Pons (tissue), 1 donor: ENCODE measurements at places on chromosomes 12 and 14.

- peak; percentile 86 for DNase-seq
Measured at GRCh38 chr12:32483499-32483898, 84.1 kb downstream of the FGD4 start.

DNA sequence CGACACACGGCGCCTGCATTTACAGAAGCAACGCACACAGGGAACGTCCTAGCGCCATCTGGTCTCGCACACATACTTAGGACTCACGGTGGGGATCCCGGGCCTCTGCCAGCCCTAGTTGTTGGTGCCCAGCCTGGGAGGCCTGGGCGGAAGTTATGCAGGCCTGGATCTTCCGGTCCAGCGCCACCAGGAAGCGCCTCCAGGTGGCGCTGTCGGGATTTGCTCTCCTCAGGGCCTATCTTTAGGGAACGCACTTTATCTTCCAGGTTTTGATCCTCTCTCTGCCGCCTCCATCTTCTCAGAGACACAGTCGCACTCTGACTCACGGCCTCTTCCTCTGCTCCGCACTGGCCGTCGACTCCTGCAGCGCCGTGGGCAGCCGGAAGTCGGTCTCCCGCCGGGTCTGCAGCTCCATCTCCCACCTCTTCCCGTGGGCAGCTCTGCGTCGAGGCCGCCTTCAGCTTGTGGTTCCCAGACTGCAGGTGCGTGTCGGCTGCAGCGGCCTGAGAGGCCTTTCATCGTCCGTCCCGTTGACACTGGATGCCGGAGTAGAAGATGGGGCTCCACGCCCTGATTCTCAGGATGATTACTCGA, 760.4 kb downstream of the TMEM121 start:
- no peak for DNase-seq

GRCh38 chr12:101051151-101051550, 158.9 kb downstream of the SLC5A8 start:
- no peak for DNase-seq

- DNase-seq, result no peak
Measured at GRCh38 chr14:31505411-31505810, 17.6 kb upstream of the GPR33 start.

- no peak for DNase-seq
Measured at GRCh38 chr12:48768147-48768546, 20.7 kb downstream of the ADCY6 start.

DNA sequence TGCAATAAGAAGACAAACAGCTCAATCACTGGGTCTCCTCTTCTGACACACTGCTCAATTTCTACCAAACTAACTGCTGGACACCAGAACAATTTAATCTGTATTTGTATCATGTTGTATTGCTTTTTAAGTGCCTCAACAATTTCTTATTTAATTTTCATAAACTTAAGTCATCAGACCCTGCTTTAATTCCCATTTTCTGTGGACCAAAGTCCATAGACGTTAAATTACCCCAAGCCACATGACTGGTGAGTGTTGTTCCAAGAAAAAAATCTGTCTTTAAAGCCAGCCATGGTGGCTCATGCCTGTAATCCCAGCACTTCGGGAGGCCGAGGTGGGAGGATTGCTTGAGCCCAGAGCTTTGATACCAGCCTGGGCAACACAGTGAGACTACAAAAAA, 8.7 kb downstream of the HOMEZ start:
- DNase-seq, result no peak

DNA sequence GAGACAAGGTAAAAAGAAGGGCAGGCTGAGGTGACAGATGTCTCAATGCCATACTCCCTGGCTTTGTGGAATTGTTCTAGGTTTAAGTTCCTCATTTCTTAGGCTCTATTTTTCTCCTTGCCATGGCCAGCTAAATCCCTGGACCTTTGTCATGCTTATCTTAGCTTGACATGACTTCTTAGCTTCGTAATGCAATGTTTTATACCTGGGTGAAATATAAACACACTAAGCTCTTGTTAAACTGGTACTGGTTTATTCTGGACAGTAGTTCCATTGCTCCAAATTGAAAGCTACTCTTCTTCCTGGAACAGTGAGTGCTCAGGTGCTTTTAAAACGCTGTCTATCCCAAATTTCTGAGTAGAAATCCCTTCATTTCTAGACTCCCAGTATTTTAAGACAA, 17.4 kb upstream of the ARHGAP5 start:
- DNase-seq, result no peak
